ENCODE measurements at places on chromosomes 16 and 17.

DNA sequence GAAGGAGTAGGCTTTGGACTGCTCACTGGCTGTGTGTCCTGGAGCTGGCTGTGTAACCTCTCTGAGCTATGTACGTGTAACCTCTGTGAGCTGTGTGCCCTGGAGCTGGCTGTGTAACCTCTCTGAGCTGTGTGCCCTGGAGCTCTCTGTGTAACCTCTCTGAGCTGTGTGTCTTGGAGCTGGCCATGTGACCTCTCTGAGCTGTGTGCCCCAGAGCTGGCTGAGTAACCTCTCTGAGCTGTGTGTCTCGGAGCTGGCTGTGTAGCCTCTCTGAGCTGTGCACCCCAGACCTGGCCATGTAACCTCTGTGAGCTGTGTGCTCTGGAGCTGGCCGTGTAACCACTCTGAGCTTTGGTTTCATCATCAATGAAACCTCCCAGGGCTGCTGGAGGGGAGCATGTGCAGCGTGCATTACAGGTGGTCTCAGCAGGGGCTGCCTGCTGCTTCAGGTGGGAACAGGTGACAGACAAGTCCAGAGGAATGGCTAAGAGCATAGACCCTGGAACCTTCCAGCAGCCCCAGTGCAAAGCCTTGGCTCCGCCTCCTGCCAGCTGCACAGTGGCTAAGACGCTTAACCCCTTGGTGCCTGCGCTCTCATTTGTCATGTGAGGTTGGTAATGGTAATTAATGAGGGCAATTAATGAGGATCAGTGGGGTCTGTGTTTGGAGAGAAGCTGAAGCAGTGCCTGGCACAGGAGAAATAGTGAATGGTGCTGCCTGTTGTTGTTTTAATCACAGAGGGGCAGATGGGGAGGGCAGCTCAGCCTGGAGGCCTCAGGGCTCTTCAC is 86.7 kb downstream of the KATNIP start:
- DNase-seq, result no peak

- no peak for DNase-seq
These were observed 3.9 kb upstream of the SGCA start for GRCh38 chr17:50161911-50162288.

- DNase-seq, result no peak
These were observed 1.7 kb downstream of the TUBG2 start for GRCh38 chr17:42660692-42661345.

GRCh38 chr17:21302711-21303425 is 18.4 kb downstream of the MAP2K3 start:
- no peak for DNase-seq

DNA sequence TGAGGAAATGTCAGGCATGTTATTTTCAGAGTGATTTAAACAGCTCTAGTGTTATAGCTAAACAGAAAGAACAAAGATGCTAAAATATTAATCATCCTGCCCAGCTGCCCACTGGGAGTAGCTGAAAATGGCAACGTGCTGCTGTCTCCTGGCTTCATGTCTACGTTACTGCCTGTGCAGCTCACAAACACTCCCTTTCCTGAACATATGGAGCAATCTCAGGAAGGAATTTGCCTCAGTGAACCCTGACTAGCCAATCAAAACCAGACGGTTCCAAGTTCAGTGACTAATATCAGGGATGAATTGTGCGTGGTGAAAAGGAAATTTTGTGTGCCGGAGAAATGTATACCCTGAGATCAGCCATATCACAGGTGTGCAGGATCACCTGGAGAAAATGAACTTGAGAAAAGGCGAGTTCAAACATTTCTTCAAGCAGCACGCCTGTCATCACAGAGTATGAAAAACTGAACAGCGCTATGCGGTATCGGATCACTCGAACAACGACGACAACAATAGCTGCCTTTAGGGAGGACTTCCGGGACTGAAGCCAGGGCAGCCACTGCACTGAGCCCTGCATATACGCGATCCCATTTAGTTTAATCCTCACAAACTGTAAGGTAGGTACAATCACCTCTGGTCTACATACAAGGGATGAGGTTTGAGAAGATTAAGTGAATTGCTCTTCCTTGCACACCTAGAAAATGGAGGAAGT is 110.3 kb downstream of the STX8 start:
- DNase-seq, result no peak

- DNase-seq, result no peak
These were observed 79.6 kb downstream of the FOXL1 start for GRCh38 chr16:86657972-86658371.

DNA sequence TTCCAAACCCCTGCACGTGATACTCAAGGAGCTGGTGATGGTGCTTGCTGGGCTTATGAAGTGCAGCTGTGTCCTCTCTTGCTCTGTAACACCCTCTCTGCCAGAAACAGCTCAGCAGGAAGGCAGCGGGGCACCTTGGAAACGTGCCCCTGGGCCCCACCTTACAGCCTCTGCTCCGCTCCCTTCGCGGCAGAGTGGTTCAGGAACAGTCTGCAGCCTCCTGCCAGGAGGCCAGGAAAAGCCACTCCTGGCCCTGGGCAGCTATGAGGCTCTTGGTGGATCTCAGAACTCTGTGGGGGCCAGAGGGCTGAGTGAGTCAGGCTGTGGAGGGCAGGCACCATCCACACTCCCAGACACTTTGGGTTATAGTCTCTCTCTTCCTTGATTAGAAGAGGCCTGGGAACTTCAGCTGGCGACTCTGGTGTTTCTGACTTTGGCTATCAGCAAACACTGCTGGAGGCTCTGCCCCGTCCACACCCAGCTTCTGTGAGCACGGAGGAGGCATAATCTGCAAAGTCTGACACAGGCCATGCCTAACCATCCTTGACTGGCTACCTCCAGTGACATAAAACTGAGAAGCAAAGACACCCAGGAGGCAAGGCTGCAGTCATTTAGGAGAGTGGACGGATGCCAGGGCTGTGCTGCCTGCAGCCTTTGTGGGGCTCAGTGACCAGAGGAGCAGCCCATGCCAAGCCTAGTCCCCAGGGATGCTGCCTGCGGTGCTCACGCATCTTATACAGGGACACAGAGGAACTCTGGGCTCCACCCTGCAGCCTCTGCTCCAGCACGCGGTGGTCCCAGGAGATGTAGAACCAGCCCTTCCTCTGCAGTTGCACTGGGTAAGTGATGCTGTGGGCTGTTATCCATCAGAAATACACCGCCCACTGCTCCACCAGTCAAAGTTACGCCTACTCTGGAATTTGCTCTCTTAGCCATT is 65.3 kb downstream of the METRNL start:
- no peak for DNase-seq

DNA sequence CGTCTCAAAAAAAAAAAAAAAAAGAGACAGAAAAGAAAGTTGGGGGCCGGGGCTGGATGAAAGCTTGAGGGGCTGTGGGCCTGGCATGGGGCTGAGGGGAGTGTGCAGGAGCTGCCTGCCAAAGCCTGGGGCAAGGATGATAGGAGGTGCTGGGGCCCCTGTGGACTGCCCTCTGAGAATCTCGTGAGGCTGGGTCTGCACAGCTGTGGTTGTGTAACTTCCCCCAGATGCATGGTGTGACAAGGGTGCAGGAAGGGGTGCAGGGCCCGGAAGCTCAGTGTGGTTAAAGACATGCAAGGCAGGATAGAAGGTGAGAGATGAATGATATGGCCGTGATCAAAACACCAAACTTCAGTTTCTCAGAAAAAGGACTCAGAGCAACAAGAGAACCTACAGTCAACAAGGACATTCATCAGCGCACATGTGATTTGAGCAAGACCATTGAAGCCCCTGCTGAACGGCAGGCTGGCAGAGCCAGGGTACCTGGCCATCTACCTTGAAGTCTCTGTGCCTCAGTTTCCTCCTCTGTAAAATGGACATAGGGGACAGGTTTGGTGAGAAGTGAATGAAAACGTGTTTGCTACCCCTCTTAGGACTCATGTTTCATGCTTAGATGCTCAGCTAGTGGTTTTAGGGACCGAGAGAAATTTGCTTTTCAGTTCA is 9.6 kb downstream of the IL32 start:
- DNase-seq, result no peak

DNA sequence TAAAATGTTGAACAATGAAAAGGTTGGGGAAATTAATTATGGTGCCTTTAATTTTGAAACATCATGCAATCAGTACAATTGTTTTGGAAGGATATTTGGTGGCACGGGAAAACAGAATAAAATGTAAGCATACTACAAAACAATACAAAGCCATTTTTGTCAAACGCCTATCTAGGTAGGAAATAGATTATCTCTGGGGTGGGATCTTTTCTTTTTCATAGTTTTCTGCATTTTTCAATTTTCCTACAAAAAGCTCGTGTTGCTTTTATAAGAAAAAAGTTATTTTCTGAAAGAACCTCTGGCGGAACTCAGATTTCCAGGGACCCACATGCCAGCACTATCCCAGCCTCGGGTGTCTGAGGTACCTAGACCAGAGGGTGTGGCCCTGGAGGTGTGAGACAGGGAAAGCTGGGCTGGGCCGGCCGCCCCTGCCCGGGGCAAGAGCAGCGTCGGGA is 961 bp upstream of the MAP3K3 start:
- DNase-seq, result no peak

GRCh38 chr16:69223882-69224281 is 36.9 kb downstream of the SNTB2 start:
- no peak for DNase-seq

DNA sequence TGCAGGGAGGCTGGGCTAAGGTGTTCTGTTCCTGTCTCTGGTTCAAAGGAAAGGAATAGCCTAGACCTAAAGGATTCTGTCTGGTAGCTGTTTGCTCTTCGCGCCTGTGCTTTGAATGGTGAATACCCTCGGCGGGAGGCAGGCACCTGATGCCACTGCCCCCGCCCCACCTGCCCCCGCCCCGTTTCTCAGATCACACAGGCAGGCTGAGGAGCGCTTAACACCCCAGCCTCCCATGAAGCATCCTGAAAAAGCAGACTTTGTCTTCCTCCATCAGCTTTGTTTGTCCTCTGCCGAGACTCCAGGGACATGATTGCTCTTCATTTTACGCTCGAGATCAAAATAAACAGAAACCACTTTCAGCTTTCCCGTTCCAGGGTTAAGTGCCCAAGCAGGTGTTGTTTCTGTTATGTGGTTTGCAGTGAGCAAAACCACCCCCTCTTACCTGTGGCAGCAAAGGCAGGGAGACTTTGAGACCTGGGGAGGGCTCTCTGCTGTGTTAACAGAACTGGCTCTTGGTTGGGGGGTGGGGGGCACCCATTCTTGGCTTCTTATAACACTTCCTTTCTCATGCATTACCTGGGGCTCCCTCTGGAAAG is 452.1 kb downstream of the WWOX start:
- no peak for DNase-seq

All from stimulated activated CD4-positive, alpha-beta T cell treated with anti-CD3 and anti-CD28 coated beads, Interleukin-1b, Interleukin-23, amount 100 ng/mL, for 1 hour (primary cell).